ENCODE measurements at places on chromosomes 11 and 22. TPM values are rescaled to one million over a fixed set of nuclear protein-coding genes. Genes with fewer than 3 reads are reported as not detected.
A peak's percentile ranks its signal among the peaks of the same experiment; 100 is the strongest.

DNA sequence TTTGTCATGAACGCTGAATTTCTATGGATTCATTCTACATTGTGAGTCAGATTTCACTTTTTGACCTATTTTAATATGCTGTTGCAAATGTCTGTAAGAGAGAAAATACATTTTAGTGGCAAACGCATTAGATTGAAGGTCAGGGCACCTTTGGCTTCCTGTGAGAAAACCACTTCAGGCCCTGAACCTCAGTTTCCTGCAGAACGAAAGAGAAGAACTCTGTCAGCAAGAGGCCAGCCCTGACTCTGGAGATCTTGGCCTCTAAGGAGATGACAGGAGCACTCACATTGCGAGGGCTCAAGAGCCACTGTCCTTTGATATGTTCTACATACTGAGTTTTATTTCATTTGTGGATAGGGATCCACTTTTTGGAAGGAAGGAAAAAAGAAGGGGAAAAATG lies 83.6 kb downstream of the KCNJ1 start:
- DNase-seq: no peak

DNA sequence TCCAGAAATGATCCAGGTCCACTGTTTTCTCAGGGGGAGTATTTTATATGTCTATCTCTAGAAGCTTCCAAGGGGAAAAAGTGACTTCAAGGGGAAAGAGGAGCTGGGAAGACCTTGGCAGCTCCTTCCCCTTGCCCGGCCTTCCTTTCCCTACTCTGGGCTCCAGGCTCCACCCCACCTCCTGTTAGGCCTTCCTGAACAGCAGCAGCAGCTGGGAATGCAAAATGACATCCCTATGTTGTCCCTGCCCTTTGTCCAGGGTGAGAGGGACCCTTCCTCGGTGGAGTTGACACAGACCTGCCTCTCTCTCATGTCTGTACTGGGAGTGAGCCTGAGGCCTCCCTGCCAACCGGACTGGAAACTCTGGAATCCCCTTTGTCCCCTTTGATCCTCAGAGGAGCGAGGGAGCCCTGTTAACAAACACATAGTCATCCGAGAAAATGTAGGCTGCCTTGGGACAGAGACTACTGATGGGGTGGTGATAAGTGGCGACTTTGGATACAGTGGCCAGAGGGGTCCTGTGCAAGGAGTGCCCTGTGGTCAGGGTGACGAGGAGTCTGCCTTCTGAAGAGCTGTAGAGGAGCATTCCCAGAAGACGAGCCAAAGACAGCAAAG lies 9.0 kb upstream of the MALAT1 start:
- peak; percentile 53 for DNase-seq

The SCUBE2 gene
- total RNA-seq: 8.3 TPM

- DNase-seq: no peak
Observed at GRCh38 chr22:33555814-33556522, 364.3 kb downstream of the LARGE1 start.

GRCh38 chr11:70002433-70002832 lies 75.7 kb upstream of the ANO1 start:
- DNase-seq: no peak

GRCh38 chr11:130523609-130524008 lies 75.2 kb downstream of the ADAMTS15 start:
- no peak for DNase-seq

DNA sequence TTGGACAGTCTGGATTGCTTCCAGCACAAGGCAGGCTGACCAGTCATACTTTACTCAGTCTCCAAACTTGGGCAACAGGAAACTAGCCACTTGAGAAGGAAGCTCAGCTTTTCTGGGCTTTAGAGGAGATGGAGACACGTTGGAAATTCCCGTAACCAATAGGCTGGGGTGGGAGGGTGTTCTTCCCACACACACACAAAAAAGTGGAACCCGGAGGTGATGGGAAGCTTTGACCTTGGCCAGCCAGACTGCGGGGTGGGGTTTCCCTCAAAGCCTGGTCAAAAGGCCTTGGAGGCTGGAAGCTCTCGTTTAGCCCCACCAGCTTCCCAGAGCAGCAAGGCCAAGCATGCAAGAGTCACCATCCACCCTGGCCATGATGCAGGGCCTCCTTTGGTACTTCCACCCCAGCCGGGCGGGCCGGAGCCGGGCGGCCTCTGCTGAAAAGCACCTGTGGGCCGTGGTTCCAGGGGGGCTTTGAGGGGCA lies 126.2 kb downstream of the BCR start:
- DNase-seq: no peak

GRCh38 chr11:18438691-18439090 lies 17.0 kb upstream of the LDHAL6A start:
- DNase-seq: no peak

- DNase-seq: no peak
Observed at GRCh38 chr22:31274017-31274416, 18.3 kb downstream of the PIK3IP1 start.

GRCh38 chr11:122816761-122817520 lies 21.4 kb upstream of the CRTAM start:
- no peak for DNase-seq

DNA sequence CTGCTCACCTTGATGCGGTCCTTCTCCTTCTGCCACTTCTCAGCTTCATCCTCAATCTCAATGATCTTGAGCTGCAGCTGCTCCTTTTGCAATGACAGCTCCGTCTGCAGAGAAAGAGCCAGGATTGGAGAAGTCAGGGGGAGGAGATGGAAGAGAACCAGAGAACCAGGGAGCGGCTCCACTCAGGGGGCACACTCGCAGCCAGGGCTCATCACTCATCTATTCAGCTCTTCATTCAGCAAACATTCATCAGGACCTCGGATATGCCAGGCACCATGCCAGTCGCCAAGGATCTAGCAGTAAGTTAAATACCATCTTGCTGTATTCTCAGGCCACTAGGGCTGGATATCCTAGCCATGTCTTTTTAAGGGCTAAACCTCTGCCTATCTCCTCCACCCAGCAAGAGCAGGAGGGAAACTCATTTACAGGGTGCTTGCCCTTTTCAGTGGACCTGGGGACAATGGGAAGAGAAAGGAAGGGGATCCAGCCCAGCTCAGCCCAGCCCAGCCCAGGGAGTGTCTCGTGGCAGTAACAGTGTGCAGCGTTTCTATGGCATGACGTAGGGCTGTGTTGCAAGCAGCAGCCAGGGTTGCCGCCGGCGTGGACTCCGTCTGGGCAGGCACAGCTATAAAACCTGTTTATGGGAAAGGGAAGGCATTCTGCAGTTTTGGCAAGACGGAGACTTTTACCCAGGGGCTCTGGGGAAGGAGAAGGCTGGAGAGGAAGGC lies 9.4 kb downstream of the TRIM29 start:
- DNase-seq: peak; percentile 92

DNA sequence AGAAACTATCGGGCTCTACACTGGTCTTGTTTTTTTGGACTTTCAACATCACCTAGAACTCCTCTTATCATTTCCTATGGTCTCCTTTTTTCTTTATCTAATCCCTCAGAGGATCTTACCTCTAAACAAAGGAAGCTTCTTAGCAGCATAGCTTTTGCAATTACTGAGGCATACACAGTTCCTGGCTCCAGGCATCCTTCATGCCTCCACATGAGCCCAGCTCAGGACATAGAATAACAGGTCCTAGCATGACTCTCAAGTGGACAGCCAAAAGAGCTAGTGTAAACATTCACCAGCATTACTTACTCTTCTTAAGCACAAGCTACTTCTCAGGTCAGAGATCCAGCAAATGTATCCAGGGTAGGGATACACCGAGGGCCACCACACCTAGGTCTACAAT lies 17.1 kb downstream of the CFAP300 start:
- DNase-seq: no peak

The SYCE3 gene
- 0.67 TPM for total RNA-seq

DNA sequence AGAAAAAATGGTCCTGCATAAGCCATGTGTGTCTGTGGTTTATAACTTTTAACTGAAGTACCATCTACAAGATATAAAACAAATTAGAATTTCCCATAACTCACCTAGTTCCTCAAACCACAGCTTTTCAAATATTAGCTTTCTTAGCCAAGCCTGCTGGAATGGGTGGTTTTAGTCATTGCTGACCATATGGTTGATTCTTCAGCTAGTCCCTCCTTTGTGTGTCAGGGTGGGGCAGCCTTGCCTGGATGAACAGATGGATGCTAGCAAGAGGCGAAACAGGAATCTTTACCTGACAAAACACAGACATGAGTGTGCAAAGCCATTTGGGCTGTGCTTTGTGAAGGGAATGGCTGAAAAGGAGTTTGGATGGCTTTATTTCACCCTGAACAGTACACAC lies 6.9 kb upstream of the B3GNT6 start:
- no peak for DNase-seq

The TRIM48 gene
- not detected for total RNA-seq

The PDE2A gene
- total RNA-seq: 6.6 TPM

DNA sequence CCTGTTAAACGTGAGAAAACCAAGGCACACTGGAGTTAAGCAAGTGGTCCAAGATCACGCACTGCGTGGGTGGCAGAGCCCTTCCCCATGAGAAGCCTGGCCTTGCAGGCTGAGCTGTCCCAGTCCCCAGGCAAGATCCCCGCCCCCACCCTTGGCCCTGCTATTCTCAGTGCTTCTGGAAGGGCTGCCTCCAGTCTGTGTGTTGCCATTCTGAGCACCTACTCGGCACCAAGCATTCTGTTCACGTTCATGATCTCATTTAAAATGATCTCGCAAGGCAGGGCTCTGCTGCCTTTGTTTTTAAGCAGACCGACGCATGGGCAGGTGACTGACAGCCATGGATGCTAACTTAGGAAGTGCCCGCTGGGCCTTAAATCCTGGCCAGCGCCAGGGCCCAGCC lies 62.8 kb downstream of the PHF21B start:
- no peak for DNase-seq

The VSIG10L2 gene
- not detected for total RNA-seq

The ABTB2 gene
- total RNA-seq: 16.5 TPM

DNA sequence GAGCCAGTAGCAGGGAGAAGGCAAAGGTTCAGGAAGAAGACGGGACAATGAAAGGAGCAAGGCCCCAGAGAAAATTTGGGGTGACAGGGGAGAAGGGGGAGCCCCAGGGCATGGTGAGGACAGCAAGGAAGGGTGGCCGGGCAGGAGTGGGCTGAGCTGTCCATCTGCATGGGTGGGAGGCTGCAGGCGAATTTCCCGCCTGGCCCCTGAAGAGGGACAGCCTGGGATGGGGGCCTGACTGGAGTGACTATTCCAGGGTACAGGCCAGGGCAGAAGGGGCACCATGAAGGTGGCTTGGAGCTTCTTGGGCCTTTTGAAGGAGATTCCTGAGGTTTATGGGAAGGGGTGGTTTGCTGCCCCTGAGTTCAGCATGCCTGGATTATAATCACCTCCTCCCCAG lies 56.2 kb downstream of the WNT11 start:
- DNase-seq: no peak

The HBG2 gene
- total RNA-seq: not detected

- DNase-seq: no peak
Observed at GRCh38 chr11:44848203-44848962, 102.3 kb downstream of the TP53I11 start.

- no peak for DNase-seq
Observed at GRCh38 chr22:19882446-19883381, 28.0 kb upstream of the GNB1L start.

GRCh38 chr11:134345237-134345550 lies 13.4 kb downstream of the GLB1L2 start:
- no peak for DNase-seq

The OR4P4 gene
- total RNA-seq: not detected

DNA sequence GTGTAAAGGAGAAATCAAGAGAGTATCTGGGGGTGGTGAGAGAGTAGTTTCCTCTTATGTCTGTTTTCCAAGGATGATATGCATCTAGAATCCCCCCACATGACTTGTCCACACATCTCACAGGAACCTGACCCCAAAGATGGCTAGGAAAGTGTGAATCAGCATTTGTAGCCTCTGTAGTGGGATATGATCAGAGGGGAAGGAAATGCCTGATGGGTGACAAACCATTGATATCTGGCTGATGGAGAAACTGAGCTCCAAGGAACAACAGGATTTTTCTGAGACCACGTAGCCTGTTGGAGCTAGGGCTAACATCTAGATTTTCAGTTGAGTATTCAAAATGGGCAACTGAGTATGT lies 369.4 kb downstream of the DDX10 start:
- no peak for DNase-seq

DNA sequence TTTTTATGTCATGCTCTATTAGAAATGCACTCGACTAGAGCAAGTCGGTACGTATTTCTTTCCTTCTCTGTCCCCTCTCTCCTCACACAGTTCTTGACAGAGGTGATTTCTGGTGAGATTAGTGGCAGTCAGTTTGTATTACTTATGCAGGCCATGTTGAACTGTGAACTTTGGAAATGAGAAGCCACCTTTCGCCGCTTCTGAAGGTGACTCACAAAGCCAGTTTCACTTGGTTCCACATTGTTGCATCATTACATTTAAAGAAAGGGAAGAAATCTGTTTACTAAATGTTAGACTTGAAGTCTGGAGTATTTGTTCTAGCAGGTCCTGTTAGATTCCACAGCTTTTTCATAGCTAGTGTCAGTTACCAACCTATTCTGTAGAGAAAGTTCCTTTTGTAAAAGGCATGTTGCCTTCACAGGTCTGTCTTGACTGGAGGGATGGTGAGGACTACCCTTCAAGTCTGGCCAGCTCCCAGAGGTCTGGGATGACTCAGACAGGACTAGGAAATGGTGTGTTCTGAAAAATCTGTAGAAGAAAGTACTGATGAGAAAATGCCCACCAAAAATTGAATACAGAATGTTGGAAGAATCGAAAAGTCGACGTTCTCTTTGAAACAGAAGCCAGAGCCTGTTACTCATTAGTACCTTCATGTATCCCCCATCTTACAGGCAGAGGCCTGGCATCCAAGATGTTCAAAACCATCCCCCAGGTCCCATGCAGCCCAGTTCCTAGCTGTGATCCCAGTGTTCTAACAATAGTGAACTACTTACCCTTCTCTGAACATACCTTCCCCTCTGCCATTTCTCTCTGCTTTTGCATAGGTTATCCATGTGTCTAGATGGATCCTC lies 181.4 kb downstream of the DBX1 start:
- DNase-seq: no peak

Measured in left colon (tissue), 2 donors.